ENCODE measurements at places on chromosomes 4 and X.

GRCh38 chr4:48963042-48963679 is 22.9 kb upstream of the CWH43 start:
- peak; percentile 21 for DNase-seq

DNA sequence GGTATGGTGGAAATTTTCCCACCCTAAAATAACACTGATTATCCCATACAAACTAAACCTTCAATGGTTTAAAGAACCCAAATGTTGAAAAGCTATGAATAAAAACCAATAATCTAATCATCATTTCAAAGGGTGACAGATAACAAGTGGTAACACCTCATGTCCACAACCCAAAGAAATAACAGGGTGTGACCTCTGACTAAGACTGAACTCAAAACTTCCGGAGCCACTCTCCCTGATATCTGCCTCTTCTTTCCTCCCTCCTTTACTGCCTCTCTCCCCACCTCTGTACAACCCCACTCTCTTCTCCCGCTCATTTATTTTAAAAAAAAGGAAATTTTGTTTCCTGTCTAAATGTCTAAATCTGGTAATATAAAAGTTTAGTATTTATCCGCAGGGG is 11.5 kb downstream of the FBXW7 start:
- no peak for DNase-seq

GRCh38 chr4:6152869-6153705 is 47.3 kb downstream of the JAKMIP1 start:
- DNase-seq = no peak

- peak; percentile 20 for DNase-seq
Measured at GRCh38 chr4:183256756-183257385, 63.2 kb downstream of the CLDN22 start.

DNA sequence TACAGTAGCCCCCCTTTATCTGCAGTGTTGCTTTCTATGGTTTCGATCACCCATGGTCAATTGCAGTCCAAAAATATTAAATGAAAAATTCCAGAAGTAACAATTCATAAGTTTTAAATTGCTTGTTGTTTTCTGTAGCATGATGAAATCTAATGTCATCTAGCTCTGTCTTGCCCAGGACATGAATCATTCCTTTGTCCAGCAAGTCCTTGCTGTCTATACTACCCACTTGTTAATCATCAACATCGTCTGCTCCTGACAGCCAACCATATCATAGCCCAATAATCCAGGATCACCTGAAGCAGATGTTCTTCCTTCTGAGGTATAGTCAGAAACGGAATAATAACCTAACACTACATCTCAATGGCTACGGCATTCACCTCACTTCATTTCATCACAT is 79.8 kb downstream of the ADAMTS3 start:
- no peak for DNase-seq

DNA sequence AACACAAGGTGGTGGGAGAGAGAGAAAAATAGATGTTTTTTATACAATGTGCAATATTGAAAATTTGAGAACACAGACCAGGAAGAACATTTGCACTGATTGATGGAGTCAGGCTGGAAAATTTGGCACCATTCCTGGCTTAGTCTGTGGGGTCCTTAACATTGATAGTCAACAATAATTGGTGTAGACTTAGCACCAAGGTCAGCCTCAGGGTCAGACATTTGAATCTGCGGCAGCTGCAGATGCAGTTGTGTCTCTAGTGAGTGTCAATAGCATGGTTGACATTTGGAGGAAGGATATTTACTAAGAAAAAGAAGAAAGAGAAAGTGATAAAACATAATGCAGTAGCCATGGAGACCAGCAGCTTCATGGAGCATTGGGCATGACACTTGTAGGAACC is 31.5 kb upstream of the GLRA3 start:
- DNase-seq = no peak

DNA sequence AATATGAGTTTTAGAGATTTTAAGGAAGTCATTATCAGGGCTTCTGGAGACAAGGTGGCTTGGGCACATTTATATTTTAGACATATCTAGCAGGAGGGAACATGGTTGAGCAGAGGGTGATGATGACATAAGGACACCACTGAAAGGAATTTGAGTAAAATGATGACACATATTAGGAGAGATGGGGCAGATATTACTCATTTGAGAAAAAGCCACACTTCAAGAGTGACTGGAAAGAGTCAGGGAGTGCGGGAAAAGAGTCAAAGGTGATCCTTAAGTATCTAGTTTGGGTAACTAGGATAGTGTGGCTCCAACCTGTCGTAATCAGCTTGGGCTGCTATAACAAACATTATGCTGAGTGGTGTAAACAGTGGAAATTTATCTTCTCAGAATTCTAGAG is 377.7 kb downstream of the PACRGL start:
- DNase-seq = no peak

- no peak for DNase-seq
Measured at GRCh38 chr4:109622626-109623025, 62.6 kb downstream of the MCUB start.

GRCh38 chr4:27398631-27399310 is 538.1 kb downstream of the STIM2 start:
- no peak for DNase-seq

DNA sequence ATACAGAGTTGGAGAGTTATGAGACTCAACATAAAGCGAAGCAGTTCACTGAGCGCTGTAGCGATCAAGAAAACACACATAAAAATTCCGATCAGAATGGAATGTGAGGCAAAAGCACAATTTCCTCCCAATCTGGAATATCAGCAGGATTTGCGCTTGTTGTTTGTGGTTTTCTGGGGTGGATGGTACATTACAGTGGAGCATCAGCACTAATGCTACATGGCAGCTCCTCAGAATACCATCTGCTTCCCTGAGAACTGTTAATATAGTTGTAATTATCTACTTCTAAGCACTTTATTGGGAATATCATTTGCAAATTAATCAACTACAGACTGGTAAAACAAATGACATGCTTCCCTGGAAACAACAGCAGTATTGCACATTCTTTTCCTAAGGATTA is 324.1 kb upstream of the PPARGC1A start:
- DNase-seq = no peak

- DNase-seq = no peak
Measured at GRCh38 chr4:30245140-30245539, 475.0 kb upstream of the PCDH7 start.

GRCh38 chr4:10008609-10009005 is 12.7 kb downstream of the SLC2A9 start:
- no peak for DNase-seq

DNA sequence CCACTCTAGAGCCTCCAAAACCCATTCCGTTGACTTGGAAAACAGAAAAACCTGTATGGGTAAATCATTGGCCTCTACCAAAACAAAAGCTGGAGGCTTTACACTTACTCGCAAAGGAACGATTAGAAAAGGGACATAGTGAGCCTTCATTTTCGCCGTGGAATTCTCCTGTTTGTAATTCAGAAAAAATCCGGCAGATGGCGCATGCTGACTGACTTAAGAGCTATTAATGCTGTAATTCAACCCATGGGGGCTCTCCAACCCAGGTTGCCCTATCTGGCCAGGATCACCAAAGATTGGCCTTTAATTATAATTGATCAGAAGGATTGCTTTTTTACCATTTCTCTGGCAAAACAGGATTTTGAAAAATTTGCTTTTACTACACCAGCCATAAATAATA is 60.8 kb downstream of the ZNF732 start:
- no peak for DNase-seq

DNA sequence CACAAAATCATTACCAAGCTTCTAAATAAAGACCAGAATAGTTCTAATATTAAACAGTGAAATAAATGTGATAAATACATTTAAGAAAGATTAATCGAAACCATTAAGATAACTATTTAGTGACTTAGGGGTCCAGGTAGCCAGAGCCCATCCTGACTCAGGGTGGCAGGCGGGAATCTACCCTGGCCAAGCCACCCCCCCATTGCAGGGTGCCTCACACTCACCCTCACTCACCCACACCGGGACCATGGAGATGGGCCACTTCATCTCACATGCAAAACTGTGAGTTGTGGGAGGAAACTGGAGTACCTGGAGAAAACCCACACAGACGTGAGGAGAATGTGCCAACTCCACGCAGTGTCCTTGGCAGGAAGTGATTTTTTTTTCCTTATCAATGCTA is 237.6 kb upstream of the HAND2 start:
- DNase-seq = no peak

DNA sequence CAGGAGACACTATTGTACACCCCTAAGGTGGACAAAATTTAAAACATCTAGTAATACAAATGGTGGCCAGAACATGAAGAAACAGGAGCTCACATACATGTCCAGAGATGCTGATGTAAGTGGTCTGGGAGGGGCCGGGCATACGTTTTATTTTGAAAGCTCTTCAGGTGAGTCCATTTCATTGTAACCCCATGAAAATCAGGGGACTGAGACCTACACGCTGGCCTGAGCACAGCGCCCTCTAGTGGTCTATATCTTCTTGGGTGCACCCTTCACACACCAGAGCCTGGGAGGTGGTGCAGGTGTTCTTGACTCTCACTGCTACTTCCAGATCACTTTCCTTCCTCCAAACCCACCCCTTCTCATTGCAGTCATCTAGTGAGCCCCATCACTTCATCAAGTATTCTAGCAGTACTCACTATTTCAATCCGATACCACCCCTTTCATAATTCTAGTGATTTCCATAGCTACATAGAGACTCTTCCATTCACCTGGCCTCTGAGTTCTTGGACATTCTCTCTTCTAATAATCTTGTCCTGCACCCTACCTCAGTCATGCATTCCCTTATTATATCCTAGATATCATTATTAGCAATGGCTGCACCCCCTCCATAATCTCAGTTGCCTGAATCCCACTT is 4.3 kb upstream of the TLR6 start:
- no peak for DNase-seq

DNA sequence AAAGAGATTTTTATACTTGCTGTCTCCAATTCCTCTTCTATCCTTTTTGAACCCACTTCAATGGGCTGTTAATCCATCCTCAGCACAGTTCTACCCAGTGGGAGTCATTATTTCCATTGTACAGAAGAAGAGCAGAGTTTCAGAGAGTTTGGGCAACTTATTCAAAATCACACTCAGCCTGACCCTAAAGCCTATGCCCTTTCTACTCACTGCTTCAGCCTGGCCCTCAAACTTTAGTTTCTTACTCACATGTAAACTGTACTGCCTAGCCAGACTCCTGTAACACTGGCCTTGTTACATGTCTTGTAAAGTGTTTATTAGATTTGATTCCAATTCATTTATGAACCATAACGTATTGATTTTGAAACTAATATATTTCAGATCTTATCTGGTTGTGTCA is 25.1 kb upstream of the USO1 start:
- no peak for DNase-seq

DNA sequence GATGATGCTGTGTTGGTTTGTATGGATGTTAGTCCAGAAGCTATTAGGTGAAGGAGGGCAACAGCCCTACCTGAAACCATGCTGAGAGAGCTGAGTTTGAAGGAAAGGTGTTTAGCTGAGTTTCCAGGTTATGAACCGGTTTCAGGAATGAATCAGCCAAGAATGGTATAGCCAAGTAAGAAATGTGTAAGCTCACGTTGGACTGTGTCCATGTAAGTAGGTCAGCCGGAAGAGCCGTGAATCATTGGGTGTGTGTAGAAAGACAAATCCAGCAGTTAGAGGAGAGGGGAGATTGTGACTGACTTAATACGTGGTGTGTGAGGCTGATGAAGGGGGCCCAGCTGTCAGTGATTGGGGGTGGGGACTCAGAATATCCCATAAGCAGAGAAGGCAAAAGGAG is 77.2 kb upstream of the SPIN4 start:
- no peak for DNase-seq

DNA sequence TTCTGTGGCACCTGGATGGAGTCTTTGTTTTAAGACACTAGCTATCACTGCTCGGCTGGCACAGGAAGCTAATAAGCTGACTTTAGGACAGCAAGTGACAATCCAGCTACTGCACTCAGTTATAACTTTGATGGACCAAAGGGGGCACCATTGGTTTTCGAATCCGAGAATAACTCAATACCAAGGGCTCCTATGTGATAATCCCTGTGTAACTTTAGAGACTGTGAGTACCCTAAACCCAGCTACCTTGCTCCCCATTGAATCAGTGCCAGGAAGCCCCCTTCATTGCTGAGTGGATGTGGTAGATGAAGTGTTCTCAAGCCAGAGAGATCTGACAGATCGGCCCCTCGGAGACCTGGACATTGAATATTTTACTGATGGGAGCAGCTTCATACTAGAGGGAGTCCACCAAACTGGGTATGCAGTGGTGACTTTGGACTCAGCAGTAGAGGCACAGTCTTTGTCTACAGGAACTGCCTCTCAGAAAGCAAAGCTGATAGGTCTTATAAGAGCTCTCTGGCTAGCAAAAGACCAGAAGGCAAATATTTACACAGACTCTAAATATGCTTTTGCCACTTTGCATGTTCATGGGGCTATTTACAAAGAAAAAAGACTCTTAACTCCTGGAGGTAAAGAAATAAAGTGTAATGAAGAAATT is 35.5 kb upstream of the UGT2B7 start:
- no peak for DNase-seq

DNA sequence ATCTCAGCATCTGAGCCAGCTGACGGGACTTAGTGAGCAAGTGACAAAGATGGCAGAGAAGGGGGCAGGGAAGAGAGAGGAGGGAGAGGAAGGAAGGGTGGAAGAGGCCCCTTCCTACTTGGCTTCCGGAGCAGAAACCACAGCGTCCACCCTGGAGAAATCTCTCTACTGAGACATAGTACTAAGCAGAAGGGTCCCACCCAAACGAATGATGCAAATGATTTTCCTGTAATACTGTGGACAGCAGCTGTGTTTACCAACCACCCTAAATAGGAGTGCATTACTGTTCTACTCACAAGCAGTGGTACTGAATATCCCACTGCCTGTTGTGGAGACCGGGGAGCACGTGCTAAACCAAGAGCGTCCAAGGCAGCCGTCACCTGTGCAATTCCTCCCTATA is 29.4 kb downstream of the DTHD1 start:
- no peak for DNase-seq

DNA sequence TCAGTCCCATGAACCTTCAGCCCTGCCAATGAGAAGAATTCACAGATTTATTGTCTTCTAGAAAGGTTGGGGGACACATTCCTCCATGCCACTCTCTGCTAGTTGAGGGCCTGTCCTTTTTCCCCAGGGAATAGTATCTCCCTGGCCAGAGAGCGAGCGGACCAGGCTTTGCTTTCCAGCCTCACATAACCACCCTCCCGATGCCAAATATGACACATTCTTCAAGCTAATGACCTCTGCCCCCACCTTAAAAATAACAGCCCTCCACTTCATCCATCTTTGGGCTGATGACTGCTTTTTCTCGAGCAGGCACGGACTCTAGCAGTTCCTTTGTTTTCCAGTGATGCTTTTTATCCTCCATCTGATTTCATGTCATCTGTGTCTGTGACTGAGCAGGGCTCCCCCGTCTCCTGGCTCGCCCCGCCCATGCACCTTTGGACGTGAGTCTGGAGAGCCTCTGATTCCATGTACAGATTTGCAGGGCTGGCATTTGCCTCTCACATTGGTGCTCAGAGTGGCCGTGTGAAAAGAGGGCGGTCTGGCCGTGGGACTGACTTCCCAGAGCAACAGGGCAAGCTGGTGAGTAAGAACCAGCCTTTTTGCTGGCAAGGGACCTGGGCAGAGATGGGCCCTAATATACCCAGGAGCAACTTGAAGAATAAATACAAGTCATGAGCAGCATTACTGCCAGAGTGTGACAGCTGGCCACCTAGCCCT is 279.8 kb downstream of the BCOR start:
- DNase-seq = no peak

Data from hypothalamus (tissue), 51 donors.